ENCODE measurements at places on chromosomes 2 and 18.
A peak's percentile ranks its signal among the peaks of the same experiment; 100 is the strongest.

- DNase-seq, result no peak
Measured at GRCh38 chr2:239601201-239601851, 200.5 kb upstream of the HDAC4 start.

- DNase-seq, result no peak
Measured at GRCh38 chr2:42297322-42297936, 63.6 kb downstream of the COX7A2L start.

GRCh38 chr2:165794536-165794928 lies 485 bp upstream of the GALNT3 start:
- peak; percentile 32 for DNase-seq

DNA sequence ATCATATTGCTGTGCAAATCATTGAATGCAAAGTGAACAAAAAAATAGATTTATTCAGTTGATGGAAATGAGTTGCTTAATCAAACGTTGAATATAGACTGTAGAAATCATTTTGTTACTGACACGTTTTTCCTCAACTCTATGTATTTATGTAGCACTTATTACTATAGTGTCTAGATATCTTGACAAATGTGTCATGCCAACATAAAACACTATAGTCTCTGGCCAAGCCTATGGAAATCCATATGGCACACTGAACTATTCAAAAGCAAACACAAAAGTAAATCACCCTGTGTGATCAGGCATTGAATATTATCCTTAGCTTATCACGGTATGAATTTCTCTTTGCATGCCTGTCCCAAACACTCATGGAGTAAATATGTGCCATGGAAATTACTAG lies 131.3 kb downstream of the ZNF804A start:
- DNase-seq, result no peak

DNA sequence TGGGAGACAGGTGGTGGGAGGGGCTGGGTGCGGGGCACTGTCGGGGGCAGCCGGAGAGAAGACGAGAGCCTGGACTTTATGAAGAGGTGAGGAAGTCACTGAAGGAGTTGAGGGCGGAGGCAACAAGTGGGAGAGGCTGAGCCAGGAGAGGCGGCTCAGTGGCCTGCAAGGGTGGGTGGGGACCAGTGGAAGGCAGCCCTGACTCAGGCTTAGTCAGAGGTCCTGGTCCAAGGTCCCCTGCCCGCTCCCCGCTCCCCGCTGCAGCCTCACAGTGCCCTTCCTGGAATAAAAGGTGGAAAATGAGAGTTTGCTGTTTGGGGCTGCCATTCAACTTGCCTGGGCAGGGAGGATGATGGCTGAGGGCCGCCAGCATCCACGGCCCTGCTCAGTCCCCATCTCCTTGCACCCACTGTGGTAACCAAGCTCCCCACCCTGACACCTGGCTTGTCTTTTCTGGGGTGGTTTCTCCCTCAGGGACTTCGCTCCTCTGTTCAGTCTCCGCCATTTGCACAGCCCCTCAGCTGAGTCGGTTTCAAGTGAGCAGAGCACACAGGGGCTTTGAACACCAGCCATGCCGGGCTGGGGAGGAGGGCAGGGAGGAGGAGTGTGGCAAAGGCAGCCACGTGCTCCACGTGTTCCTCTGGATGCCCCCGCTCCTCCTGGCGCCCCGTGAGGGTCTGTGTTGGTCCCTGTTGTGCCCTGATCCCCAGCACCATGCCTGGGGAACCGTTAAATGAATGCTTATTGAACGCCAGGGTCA lies 13.7 kb upstream of the RALB start:
- peak; percentile 80 for DNase-seq

- DNase-seq, result no peak
Measured at GRCh38 chr2:27980242-27980641, 89.7 kb downstream of the BABAM2 start.

GRCh38 chr2:149068996-149069888 lies 30.7 kb downstream of the LYPD6B start:
- peak; percentile 90 for DNase-seq

DNA sequence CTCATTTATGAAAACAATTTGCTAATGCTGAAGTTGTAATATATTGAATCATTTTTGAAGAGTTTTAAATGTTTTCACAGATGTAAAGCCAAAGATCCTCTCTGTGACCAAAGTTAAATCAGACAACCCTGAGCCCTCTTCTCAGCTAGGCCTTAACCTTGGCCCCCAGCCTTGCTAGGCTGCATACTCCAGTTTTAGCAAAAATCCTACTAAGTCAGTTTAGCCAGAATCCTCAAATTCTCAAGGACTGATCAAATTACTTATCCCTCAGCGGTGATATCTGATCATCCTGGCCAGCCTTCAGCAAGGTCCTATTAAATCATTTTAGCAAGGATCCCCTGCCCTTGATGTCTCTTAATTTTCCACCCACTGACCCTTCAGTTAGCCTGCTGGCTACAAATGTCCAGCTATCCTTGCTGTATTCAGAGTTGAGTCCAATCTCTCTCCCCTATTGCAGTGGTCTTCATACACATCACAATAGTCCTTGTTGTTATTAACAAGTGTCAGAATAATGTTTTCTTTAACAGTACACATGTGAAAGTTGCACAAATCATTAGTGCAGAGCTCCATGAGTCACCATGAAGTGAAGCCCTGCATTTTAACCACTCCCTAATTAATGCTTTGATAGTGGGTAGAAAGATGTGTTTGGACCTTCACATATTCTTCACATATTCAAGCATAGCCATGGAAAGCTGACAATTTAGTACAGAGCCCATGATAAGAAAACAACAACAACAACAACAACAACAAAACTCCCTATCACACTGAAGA lies 206.4 kb downstream of the NBAS start:
- DNase-seq, result no peak

- no peak for DNase-seq
Measured at GRCh38 chr2:168356477-168356835, 99.6 kb upstream of the CERS6 start.

- DNase-seq, result no peak
Measured at GRCh38 chr2:138183705-138184104, 219.4 kb downstream of the HNMT start.

DNA sequence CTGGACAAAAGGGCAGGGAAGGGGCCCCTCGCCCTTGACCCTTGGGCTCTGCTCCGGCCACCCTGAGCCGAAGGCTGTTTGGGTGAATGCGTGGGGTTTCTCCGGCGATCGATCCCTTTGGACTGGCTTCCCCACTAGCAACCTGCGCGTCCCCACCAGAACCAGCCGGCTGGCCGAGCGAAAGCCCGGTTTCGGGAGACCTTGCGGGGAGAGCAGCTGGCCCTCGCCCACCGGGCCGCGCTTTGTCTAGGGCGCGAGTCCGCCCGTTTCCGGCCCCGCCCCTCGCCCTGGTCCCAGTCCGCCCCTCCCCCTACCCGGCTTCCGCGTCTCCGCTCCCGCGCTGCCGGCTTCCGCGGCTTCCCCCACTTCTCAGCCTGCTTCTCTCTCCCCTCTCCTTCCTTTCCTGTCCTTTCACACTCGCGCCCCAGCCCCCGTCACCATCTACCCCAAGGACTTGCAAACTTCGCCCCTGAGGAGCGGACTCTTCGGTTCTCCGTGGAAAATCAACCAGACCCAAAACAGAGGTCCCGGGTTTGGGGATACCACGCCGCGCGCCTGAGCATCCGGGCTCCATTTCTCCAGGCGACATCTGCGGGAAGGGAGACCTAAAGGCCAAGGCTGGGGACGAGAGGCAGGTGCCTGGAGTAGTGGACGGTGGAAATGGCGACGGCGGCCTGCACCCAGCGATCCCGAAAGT lies 48.0 kb upstream of the ATP6V1B1 start:
- DNase-seq, result no peak

DNA sequence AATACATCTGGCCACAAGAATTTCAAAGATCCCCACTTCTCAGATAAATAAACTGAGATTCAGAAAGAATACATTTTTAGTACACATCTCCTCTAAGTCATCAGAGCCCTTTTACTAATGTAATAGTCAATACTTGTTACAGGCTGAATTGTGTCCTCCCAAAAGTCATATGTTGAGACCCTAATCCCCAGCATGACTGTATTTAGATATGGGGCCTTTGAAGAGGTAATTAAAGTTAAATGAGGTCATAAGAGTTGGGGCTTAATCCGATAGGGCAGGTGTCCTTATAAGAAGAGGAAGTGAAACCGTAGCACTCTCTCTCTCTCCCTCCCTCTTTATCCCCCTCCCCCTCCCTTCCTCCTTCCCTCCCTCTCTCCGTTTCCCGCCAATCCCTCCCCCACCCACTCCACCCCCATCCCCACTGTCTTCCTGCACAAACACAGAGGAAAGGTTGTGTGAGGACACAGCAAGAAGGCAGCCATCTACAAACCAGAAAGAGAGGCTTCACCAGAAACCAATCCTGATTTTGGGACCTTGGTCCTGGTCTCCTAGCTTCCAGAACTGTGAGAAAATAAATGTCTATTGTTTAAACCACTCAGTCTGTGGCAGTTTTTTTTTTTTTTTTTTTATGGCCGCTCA lies 66.6 kb upstream of the ZNF397 start:
- DNase-seq, result no peak

- no peak for DNase-seq
Measured at GRCh38 chr2:10285191-10285555, 17.5 kb upstream of the HPCAL1 start.

DNA sequence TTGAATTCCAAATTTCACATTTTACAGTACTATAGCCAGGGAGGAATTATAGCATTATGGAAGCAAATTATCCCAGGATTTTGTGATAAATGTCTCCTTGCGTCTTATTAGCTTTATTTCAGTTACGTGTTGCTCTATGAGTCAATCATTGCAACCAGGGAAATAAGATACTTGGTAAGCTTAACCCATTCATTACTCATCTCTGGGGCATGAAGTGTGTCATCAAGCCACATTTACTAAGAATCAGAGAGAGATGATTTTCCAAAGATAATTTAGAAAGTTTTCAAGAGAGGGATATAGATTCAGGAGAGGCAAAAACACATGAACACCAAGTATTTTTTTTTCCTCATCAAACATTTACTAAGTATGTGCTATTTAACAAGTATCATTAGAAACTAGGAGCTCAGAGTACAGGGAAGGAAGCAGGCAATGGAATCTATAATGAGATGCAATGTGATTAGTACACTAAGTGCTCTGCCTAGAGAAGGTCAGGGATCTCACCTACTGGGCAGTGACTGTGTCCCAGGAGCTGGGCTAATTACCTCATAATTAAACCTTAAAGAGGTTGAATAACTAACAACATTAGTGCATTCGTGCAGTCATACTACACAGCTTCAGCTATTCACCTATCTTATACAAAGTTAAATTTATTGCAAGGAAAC lies 217.8 kb upstream of the NXPH2 start:
- DNase-seq, result peak; percentile 54

DNA sequence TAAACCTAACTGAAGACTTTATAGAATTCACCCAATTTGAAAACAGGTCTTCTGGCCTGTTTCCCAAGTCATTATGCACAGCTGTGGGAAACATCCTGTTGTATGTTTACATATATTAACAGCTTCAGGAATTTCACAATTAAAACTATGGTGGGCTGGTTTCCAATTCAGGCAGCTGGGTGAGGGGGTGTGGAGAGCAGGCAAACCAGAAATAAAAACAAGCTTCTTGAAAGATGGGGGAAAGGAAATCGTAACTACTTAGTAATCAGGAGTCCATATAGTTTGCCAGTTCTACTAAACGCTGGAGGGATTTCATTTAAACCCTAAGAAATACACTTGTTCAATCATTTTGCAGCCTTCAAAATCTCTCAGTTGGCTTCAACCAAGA lies 22.8 kb downstream of the ATP8B1 start:
- DNase-seq, result peak; percentile 73

DNA sequence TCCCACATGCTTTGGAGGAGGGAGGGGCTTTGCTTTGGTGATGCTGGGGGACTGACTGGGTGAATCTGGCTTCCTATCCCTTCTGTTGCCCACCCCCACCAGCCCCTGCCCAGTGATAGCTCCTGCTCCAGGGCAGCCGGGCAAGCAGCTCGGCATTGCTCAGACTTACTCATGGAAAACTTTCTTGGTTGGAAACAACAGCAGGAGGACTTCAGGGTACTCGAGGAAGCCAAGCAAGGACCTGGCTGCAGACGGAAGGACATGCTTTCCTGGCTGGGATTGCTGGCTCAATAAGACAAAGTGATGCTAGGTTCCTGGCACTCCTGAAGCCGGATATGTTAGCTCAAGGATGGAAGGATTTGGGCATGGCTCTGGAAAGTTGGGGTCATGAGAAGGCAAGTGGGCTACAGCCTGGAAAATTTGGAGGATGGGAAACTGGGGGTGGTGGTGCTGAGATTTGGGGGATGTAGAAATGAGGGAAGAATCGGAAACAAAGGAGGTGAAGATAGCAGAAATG lies 3.1 kb downstream of the SPEG start:
- DNase-seq, result no peak

- DNase-seq, result no peak
Measured at GRCh38 chr2:166084301-166084700, 43.5 kb downstream of the SCN1A start.

GRCh38 chr2:9897846-9898245 lies 53.6 kb upstream of the GRHL1 start:
- DNase-seq, result peak; percentile 35

- DNase-seq, result no peak
Measured at GRCh38 chr18:44951748-44952147, 271.1 kb downstream of the SETBP1 start.

DNA sequence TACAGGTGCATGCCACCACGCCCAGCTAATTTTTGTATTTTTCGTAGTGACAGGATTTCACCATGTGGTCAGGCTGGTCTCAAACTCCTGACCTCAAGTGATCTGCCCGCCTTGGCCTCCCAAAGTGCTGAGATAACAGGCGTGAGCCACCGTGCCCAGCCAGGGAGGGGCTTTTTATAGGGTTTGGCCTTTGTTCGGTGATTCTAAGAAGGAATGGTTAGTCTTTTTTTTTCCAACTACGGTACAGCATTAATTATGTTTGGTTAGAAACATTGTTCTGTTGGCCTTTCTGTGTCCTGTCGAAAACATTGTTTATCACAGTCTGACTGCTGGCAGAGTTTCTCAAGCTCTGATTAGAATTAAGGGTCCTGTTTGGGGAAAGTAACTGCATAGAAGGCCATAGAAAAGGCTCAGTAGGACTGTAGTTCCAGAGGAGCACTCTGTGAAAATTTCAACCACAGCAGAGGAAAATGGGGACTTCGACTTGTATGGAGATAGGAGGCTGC lies 19.3 kb upstream of the SMCHD1 start:
- no peak for DNase-seq

- no peak for DNase-seq
Measured at GRCh38 chr2:63678085-63678484, 89.3 kb downstream of the MDH1 start.

- DNase-seq, result no peak
Measured at GRCh38 chr2:142179686-142180085, 48.9 kb upstream of the LRP1B start.
